ENCODE measurements at places on chromosomes 4 and X.

GRCh38 chr4:80492761-80493160 lies 157.2 kb downstream of the CFAP299 start:
- no peak for DNase-seq

DNA sequence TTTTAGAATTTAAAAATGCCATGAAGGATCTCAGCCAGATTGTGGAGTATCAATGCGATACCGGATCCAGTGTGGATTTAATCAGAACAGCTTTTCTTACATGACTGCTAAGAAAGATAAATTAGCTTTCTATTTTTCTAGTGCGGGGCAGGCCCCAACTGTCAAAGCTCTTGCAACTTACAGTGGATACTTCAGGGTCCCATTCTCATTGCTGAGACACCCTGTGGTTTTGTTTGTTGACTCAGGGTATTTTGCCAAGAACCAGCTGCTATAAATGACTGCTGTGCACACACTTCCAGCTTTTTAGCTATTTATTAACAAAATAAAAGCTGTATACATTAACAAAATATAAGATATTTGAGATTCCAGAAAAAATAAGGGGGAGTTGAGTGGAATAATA lies 166.4 kb downstream of the DCLK2 start:
- DNase-seq: no peak

GRCh38 chrX:23901805-23902204 lies 5.9 kb downstream of the APOO start:
- peak; percentile 50 for DNase-seq

GRCh38 chrX:149392921-149393320 lies 112.2 kb downstream of the IDS start:
- DNase-seq: no peak

GRCh38 chr4:7738458-7739076 lies 201.1 kb downstream of the AFAP1 start:
- no peak for DNase-seq

GRCh38 chrX:154714925-154715324 lies 36.0 kb downstream of the GAB3 start:
- no peak for DNase-seq

DNA sequence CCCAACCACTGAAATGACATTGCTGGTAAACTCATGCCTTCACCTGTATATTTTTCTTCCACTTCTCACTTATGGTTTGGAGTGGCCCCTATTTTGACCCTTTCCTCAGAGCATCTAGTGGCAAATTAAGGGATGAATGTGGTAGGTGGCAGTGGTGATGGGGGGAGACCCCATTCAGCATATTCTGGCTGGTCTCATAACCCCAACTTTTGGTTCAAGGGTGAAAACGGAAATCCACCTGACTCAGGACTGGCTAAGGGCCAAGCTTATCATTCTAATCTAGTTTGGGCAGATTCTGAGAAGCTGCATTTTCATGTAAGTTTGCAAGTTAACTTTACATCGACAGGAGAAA lies 47.0 kb upstream of the NSUN7 start:
- DNase-seq: no peak
